Activated naive CD8-positive, alpha-beta T cell treated with anti-CD3 and anti-CD28 coated beads for 36 hours (primary cell): ENCODE measurements at places on chromosomes 4 and X. TPM values are rescaled to one million over a fixed set of nuclear protein-coding genes. Genes with fewer than 3 reads are reported as not detected.

- no peaks in the 10 kb centered on the region for H3K27me3 ChIP-seq
- no peak overlapping the region for H3K4me3 ChIP-seq
- no peaks in the 10 kb centered on the region for H3K36me3 ChIP-seq
- H3K4me1 ChIP-seq: no peaks in the 10 kb centered on the region
Measured at GRCh38 chr4:85571008-85571407, 96.1 kb downstream of the ARHGAP24 start.

GRCh38 chr4:31530555-31530954 is 810.4 kb downstream of the PCDH7 start:
- no peaks in the 10 kb centered on the region for H3K4me1 ChIP-seq
- no peaks in the 10 kb centered on the region for H3K36me3 ChIP-seq
- H3K27me3 ChIP-seq: no peaks in the 10 kb centered on the region
- no peak overlapping the region for H3K27ac ChIP-seq

- no peak overlapping the region for H3K27ac ChIP-seq
- no peaks in the 10 kb centered on the region for H3K27me3 ChIP-seq
- H3K36me3 ChIP-seq: no peaks in the 10 kb centered on the region
Measured at GRCh38 chrX:150258176-150258425, 105.0 kb upstream of the MAMLD1 start.

DNA sequence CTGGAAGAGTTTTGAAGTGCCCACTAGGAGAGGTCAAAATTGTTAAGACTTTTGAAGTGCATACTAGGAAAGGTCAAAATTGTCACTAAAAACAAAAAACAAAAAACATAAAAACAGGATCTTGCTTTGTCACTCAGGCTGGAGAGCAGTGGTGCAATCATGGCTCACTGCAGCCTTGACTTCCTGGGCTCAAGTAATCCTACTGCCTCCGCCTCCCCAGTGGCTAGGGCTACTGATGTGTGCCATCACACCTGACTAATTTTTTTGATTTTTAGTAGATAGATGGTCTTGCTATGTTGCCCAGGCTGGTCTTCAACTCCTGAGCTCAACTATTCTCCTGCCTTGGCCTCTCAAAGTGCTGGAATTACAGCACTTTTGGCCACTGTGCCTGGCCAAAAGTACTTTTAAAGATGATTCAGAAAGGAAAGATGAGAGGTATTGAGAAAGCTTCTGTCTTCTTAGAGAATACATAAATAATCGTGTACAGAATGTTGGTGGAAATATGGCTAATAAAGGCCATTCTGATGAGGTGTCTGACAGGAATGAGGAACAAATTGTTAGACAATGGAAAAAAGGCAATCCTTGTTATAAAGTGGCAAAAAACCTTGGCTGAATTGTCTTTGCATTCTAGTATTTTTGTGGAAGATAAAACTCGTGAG is 43.3 kb upstream of the STX18 start:
- H3K27ac ChIP-seq: no peak overlapping the region
- H3K36me3 ChIP-seq: peaks cover 21% of the 10 kb centered on the region
- no peak for DNase-seq
- H3K27me3 ChIP-seq: no peaks in the 10 kb centered on the region
- no peak overlapping the region for H3K4me3 ChIP-seq

- DNase-seq: no peak
- H3K4me1 ChIP-seq: no peaks in the 10 kb centered on the region
- H3K27me3 ChIP-seq: no peaks in the 10 kb centered on the region
Measured at GRCh38 chr4:124684301-124684700, 28.2 kb downstream of the ANKRD50 start.

DNA sequence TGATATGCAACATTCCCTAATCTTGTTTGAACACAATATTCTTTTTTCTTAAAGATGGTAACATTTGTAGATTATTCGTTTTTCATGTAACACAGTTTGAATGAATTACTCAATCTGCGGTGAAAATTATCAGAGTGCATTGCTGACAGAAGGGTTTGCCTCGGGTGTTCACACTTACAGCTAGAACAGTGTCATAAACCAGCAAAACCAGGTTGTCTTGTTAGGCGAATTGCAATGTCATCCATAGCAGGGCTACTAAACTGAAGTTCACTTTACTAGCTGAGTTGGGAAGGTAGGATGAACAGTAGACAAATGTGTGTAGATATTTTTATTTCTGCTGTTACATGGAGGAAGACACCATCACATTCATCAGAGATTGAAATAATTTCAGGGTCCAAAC is 98.9 kb downstream of the SLC39A8 start:
- no peak for DNase-seq
- no peak overlapping the region for H3K4me3 ChIP-seq
- H3K4me1 ChIP-seq: peaks cover 3% of the 10 kb centered on the region
- no peak overlapping the region for H3K27ac ChIP-seq

DNA sequence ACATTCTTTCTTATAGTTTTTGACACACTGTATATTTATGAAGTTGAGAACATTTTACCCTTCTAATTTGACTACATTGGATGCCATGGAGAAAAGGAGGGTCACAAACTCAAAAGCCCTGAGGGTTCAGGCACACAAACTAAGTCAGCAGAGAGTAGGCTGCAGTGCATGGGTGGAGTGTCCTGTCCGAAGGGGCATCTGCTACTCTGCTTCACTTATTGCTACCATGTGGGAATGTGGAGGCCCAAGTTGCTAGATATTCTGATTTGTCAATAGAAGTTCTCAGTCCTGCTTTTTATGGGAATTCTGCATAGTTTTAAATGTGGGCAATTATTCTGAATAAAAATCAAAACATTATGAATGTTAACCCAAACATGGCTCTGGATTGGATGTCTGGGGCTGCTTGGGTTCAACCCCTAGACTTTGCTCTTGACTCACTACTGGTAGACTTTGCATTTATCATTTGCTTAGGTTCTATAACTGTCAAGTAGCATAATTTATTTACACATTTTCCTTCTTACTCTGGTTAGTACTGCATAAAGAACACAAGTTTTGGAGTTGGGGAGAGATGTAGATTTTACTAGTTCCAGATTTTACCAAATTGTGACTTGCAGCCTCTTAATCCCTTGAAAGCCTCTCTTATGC is 255.1 kb downstream of the SPRY1 start:
- no peaks in the 10 kb centered on the region for H3K4me1 ChIP-seq
- H3K4me3 ChIP-seq: no peak overlapping the region
- H3K36me3 ChIP-seq: no peaks in the 10 kb centered on the region
- no peaks in the 10 kb centered on the region for H3K27me3 ChIP-seq
- no peak overlapping the region for H3K27ac ChIP-seq

The KIAA1210 gene
- total RNA-seq: not detected

DNA sequence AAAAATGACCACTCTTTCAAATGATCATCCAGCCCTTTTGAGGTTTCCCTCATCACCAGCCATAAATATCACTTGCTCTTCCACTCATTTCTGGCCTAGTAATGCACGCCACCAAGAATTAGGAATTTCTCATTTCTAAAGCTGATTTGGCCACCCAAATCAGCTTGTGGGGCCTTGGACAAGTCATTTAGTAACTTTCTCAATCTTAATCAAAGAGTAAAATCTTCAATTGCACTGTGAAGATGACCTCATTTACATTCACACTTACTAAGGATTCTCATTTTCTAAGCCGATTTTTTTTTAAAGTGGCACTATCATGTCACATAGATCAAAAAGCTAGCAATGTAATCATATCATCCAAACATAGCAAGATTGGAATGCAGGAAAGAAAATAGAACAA is 150.0 kb upstream of the HHIP start:
- no peak for DNase-seq
- no peaks in the 10 kb centered on the region for H3K27me3 ChIP-seq
- H3K36me3 ChIP-seq: no peaks in the 10 kb centered on the region

The MXRA5 gene
- total RNA-seq: not detected

The NSDHL gene
- total RNA-seq: 21.3 TPM

DNA sequence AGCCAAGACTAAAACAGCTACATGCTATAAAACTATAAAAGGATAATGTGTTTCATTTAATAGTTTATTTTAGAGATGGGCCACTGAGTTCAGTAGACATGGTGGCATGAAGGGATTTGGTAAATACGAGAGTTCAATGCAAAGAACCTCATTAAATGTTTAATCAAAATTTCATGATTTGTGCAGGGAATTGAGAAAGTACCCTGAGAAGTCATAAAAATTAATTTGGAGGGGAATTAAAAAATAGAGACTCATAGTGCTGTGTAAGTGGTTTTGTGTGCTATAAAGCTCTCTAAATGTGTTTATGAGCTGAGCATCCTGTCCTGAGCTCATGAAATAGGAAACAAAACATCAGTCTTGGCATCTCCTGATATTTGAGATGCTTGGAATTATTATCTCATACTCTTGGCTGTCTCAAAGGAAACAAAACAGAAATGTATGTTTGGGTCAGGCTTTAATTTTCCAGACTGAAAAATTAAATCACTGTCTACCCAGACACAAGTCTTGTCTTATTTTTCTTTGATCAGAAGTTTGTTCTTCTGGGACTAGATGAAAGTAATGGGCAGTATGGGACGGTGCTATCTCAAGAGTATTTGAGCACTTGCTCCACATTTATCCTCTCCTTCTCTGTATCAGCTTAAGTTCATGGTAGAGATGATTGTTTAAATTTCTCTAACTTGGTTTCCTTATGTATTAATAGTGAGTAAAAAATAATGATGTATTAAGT is 38.0 kb upstream of the EMCN start:
- no peak overlapping the region for H3K4me3 ChIP-seq
- H3K4me1 ChIP-seq: no peaks in the 10 kb centered on the region
- H3K27ac ChIP-seq: no peak overlapping the region
- H3K36me3 ChIP-seq: no peaks in the 10 kb centered on the region
- H3K27me3 ChIP-seq: peaks cover 8% of the 10 kb centered on the region

DNA sequence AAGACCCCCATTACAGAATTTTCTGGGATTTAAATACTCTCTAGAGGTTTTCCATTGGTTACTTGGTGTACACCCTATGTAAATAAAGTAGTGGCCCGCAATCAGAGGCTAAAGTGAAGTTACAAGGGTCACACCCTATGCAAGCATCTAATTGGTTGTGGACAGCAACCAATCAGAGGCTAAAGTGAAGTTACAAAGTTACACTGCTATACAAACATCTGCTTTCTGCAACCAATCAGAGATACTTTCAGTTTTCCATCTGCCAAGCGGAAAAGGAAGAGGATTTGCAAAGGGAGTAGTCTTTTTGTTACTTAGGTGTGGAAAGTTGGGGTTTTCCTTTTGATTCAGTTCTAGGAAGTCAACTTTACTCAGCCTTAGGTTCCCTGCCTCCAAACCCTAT is 2.0 kb upstream of the ATRX start:
- no peaks in the 10 kb centered on the region for H3K36me3 ChIP-seq
- peaks cover 11% of the 10 kb centered on the region for H3K4me1 ChIP-seq
- no peaks in the 10 kb centered on the region for H3K27me3 ChIP-seq

The NAT8L gene
- total RNA-seq: 0.56 TPM

GRCh38 chr4:62235911-62236310 is 1035.8 kb downstream of the ADGRL3 start:
- H3K27me3 ChIP-seq: no peaks in the 10 kb centered on the region
- no peaks in the 10 kb centered on the region for H3K4me1 ChIP-seq
- no peak overlapping the region for H3K4me3 ChIP-seq
- no peaks in the 10 kb centered on the region for H3K36me3 ChIP-seq
- no peak overlapping the region for H3K27ac ChIP-seq

GRCh38 chr4:182752158-182752910 is 164.9 kb downstream of the DCTD start:
- H3K36me3 ChIP-seq: no peaks in the 10 kb centered on the region
- H3K4me3 ChIP-seq: no peak overlapping the region
- H3K27me3 ChIP-seq: peaks cover 4% of the 10 kb centered on the region
- H3K4me1 ChIP-seq: no peaks in the 10 kb centered on the region

The AFF2 gene
- total RNA-seq: 1.7 TPM

GRCh38 chrX:5528057-5528456 is 700.6 kb downstream of the NLGN4X start:
- H3K4me1 ChIP-seq: no peaks in the 10 kb centered on the region
- H3K36me3 ChIP-seq: no peaks in the 10 kb centered on the region
- DNase-seq: no peak
- H3K27ac ChIP-seq: no peak overlapping the region

DNA sequence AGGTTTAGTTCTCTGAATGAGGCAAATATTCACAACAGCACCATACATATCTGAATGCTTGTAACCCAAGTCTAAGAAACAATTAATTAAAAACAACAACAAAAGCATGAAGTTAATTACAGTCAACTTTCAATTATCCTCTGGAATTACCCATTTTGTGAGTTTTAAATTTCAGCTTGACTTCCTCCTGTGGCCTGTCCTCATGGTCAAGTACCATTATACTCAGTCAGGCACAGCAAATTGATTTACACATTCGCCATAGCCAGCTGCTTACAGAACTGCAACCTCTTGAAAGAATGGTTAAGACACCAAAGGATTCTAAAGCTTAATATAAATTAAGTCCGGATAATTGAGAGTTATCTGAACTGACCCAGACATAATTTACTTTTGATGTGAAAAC is 306.5 kb downstream of the CAMK2D start:
- H3K27me3 ChIP-seq: no peaks in the 10 kb centered on the region
- no peak overlapping the region for H3K27ac ChIP-seq
- peaks cover 11% of the 10 kb centered on the region for H3K4me1 ChIP-seq

GRCh38 chr4:112057470-112057869 is 87.8 kb upstream of the FAM241A start:
- H3K4me1 ChIP-seq: peaks cover 5% of the 10 kb centered on the region
- peaks cover 10% of the 10 kb centered on the region for H3K27me3 ChIP-seq
- H3K27ac ChIP-seq: no peak overlapping the region

The LPAR4 gene
- total RNA-seq: not detected

DNA sequence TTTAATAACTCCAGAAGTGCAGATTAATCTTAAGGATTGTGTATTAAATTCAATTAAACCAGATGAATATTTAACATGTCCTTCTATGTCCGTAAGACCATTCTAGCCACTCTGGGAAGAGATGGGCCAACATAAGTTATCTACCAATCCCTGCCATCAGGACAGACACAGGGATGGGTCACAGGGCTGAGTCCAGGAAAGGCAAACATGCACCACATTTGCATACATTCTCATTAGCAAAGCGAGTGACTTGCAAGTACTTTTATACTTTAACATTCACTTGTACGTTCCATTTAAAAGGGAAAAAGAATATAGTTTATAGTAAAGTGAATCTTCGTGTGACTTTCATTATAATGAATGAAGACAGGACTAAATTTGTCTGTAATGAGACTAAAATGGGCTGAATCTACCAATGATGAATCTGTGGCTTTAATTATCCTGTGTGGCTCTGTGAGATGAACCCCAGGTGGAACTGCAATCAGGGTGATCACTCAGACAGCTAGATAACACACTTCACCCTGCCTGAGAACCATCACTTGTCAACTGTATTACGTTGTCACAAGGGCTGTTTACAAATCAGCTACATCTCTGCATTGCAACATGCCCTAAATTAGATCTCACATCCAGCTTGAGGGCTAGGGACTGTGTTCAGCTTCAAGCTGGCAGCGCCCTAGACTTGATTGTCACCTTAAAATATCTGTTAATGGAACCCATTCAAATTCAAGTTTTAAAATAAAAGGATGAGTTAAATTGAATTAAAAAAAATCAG is 77.2 kb downstream of the SH3KBP1 start:
- no peak for DNase-seq
- no peak overlapping the region for H3K4me3 ChIP-seq
- peaks cover 23% of the 10 kb centered on the region for H3K36me3 ChIP-seq
- peaks cover 46% of the 10 kb centered on the region for H3K4me1 ChIP-seq
- no peak overlapping the region for H3K27ac ChIP-seq
- no peaks in the 10 kb centered on the region for H3K27me3 ChIP-seq
